Fibroblast of skin of right biceps (primary cell): ENCODE measurements at places on chromosomes 6 and 20.

DNA sequence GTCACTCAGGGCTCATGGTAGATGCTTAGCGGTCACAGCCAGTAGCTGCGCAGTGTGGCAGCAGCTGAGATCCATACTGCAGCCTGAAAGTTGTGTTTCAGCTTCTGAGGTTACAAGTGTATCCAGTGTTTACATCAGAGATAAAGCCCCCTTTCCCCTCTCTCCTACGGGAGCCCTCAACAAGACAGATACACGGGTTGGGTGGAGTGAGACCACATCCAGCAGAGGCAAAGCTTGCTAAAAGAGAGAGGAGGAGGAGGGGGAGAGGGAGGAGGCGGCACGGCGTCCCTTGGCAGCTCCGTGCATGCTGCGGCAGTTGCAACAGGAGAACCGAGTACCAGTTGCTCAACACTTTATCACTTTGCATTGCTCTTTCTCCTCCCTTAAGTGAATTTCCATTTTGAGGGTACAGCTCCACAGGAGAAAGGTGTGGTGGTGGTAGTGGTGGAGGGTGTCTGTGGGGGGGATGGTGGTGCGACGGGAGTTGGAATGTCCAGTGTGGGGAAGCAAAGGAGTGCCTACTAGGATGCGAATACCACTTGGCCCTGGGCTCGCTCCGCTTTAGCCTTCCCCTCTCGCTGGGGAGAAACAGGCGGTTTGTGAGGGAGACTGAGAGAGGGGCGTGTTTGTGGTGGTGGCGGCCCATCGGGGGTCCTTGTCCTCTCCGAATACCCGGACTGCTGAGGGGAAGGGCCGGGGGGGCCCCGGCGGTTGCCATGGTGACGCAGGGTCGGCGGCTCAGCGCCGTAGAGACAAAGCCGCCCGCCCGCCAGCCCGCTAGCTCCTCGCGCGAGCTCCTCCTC is 405 bp upstream of the RNF182 start:
- peak; percentile 59 for DNase-seq

DNA sequence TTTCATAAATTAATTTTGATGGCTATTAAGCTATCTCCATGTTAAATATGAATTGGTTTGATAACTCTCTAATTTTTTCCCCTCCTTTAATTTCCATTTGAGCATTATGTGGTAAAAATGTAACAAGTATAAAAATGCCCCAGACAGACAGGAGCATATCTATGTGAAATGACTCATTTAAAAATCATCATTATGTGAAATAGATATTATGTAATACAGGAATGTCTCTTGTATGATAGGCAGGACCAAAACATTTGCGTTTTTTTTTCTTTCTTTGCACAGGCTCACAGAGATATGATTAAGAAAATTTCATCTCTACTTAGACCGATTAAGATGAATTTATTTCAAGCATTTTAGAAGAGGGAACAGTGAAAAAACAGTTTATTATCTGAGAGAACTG is 95.8 kb downstream of the AKAP7 start:
- no peak for DNase-seq

- no peak for DNase-seq
Measured at GRCh38 chr6:122673343-122673961, 63.2 kb downstream of the PKIB start.

- DNase-seq, result no peak
Measured at GRCh38 chr6:166955121-166955864, 1.1 kb downstream of the RNASET2 start.

- DNase-seq, result peak; percentile 66
Measured at GRCh38 chr20:3606021-3606420, 57.2 kb downstream of the GFRA4 start.

DNA sequence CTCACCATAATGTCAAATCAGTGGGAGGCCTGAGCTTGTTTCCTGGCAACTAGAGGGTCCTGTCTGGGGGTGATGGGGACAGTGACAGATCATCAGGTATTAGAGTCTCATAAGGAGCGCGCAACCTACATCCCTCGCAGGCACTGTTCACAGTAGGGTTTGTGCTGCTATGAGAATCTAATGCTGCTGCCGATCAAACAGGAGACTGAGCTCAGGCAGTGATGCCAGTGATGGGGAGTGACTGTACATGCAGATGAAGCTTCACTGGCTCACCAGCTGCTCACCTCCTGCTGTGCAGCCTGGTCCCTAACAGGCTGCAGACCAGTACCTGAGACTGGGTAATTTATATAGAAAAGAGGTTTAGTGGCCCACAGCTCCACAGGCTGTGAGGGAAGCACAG is 147.3 kb downstream of the TTLL2 start:
- DNase-seq, result no peak

GRCh38 chr6:52098721-52099120 is 11.3 kb upstream of the PKHD1 start:
- DNase-seq, result no peak

GRCh38 chr6:90135667-90136066 is 161.0 kb downstream of the BACH2 start:
- DNase-seq, result peak; percentile 93

- DNase-seq, result peak; percentile 9
Measured at GRCh38 chr6:109139109-109139508, 43.8 kb downstream of the CEP57L1 start.

GRCh38 chr20:39885975-39886649 is 802.9 kb downstream of the MAFB start:
- DNase-seq, result peak; percentile 93

GRCh38 chr6:126548300-126548699 is 208.4 kb downstream of the CENPW start:
- peak; percentile 2 for DNase-seq

- DNase-seq, result no peak
Measured at GRCh38 chr6:89692256-89692655, 53.7 kb upstream of the LYRM2 start.

GRCh38 chr20:43689165-43689564 is 22.3 kb downstream of the MYBL2 start:
- no peak for DNase-seq

DNA sequence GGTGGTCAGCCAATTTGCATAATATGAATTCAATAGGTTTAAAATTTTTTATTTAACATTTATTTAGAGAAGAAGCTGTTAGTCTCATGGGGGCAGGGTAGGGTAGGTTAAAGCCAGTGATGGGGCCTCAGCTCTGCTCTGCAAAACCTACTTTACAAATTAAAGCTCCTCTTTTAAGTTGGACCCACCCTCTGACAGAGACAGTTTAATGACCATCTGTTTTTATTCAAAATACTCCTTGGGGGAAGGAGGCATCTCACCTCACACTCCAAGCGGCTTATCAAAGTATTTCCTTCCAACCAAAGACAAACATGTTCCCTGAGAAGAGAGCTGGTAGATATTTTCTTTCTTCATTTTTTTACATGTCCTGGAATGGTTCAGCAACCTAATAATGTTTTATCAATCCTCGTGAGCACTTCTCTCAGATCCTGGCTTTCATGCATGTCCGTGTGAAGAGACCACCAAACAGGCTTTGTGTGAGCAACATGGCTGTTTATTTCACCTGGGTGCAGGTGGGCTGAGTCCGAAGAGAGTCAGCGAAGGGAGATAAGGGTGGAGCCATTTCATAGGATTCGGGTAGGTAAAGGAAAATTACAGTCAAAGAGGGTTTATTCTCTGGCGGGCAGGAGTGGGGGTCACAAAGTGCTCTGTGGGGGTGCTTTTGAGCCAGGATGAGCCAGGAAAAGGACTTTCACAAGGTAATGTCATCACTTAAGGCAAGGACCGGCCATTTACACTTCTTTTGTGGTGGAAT is 184.7 kb downstream of the GJA1 start:
- no peak for DNase-seq

DNA sequence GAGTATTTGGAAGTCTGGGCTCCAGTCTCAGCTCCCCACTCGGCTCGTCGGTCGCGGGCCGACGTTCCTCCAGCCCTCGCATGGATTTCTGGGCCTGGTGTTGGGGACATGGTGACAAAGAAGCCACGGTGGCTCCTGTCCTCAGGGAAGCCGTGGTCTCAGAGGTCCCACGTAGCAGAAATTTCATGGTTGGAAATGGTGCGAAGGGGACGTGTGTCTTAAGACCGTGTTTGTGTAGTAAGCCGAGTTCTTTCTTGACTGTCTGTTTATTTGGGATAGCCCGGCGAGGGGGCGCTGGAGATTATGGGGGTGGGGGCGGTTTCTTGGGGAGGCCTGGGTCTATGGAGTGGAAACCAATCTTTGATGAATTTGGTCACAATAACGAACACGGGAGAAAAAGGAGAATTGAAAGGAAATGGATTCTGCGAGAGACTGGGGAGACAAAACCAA is 23.5 kb upstream of the MAP3K7 start:
- no peak for DNase-seq

DNA sequence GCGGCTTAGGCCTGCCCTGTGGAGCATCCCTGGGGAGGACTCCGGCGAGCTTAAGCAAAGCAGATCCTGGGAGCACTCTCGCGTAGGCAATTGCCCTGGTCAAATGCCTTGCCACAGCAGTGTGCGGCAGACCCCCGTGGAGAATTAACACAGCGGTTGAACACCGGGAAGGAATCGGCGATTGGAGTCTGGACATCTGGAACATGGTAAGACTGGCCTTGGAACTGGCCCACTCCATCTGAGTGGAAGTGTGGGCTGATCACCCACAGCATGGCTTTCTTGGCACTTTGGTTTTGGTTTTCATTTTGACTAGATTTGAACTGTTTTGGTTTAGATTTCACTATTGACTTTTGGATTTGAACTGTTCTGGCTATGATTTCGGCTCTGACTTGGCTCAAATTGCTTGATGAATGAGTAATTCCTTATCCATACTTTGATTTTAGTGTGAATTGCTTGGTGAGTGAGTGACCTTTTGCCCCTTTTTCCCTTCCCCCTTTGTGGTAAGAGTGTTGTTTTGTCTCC is 300.7 kb downstream of the RNGTT start:
- DNase-seq, result no peak

- peak; percentile 63 for DNase-seq
Measured at GRCh38 chr6:137297887-137298286, 78.7 kb upstream of the IFNGR1 start.

GRCh38 chr6:96450770-96451130 is 70.9 kb upstream of the UFL1 start:
- no peak for DNase-seq

DNA sequence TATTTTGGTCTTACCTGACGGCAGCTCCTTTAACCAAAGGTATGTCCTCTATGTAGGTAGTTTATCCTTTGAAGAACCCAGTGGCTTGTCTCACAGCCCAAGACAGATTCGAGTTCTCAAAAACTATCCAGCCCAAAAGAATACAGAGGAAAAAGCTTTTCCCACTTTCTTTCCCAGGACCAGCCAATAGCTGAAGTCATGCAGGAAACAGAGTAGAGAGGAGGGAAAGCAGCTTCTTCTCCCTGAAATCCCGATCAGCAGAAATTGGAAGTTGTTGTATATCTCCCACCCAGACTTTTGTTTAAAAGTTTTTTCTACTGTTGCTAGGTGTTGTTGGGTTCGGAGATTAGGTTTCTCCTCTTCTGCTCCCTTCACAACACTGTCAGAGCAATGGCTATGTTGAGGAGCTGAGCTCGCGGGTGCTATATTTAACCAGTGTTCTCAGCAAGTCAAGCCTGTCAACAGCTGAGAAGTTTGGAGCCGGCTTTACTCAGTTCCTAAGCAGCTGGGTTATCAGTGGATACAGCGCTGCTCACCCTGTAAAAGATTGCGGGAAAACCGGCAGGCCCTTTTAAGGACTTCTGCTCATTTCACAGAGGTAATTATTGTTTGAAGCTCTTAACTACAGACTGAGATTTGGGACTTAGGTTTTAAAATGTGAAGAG is at the start of gene FILIP1:
Gene FILIP1 (minus strand): TSS at position 401 of the 665 bp plus-strand sequence. CDS start 78,828 bp downstream, outside the sequence.
- DNase-seq, result peak; percentile 43

- no peak for DNase-seq
Measured at GRCh38 chr20:23289249-23289648, 61.3 kb upstream of the NXT1 start.

GRCh38 chr6:162674452-162674851 is 53.1 kb downstream of the PRKN start:
- DNase-seq, result no peak

DNA sequence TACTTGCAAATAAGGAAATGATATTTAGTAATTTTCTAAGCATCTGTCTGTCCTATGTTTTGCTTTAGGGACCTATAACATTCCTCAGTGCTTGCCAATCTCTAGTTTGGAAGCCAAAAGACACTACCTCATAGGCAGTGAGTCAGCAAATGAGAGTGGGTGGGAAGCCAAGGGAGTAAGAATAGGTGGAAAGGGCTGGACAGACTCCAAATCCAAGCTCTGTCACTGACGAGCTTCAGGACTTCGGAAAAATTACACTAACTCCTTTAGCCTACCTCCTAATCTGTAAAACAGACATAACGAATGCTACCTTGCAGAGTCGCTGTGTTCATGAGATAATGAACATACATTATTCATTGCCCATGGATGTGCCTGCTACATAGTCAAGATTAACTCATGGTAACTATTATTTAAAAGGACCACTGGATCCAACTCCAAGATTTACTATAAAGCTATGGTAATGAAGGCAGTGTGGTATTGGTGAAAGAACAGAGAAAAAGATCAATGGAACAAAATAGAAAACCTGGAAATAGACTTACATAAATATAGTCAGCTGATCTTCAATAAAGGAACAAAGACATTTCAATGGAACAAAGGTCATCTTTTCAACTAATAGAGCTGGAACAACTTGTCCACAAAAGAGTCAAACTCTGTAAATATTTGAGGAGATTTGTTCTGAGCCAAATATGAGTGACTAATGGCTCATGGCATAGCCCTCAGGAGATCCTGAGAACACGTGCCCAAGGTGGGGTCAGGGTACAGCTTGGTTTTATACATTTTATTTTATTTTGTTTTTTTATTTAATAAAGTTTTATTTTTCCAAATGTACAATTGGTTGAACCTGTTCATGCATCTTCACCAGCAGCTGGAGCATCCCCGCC is 64.1 kb downstream of the FAM50B start:
- peak; percentile 100 for DNase-seq

GRCh38 chr6:37207903-37208456 is 38.0 kb downstream of the PIM1 start:
- DNase-seq, result peak; percentile 68

- no peak for DNase-seq
Measured at GRCh38 chr6:107083921-107084320, 31.4 kb downstream of the BEND3 start.

DNA sequence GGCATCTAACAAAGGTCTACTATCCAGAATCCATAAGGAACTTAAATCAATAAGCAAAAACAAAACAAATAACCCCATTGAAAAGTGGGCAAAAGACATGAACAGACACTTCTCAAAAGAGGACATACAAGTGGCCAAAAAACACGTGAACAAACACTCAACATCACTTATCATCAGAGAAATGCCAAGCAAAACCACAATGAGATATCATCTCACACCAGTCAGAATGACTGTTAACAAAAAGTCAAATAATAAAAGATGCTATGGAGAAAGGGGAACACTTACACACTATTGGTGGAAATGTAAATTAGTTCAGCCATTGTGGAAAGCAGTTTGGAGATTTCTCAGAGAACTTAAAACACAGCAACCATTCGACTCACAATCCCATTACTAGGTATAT is 19.4 kb upstream of the VNN1 start:
- DNase-seq, result no peak

- DNase-seq, result no peak
Measured at GRCh38 chr6:126335210-126335609, 4.7 kb upstream of the CENPW start.

- peak; percentile 43 for DNase-seq
Measured at GRCh38 chr6:4304927-4305455, 169.6 kb upstream of the ECI2 start.

GRCh38 chr6:74277777-74278186 is 581.8 kb downstream of the CD109 start:
- DNase-seq, result peak; percentile 61

- DNase-seq, result peak; percentile 90
Measured at GRCh38 chr6:165227644-165228329, 81.6 kb downstream of the C6orf118 start.
